ENCODE measurements at places on chromosomes 7 and 10. TPM values are rescaled to one million over a fixed set of nuclear protein-coding genes. Genes with fewer than 3 reads are reported as not detected.

Gene SSC4D
- total RNA-seq, result 1.7 TPM

Gene OPN4
- not detected for total RNA-seq

Gene TMEM229A
- not detected for total RNA-seq

Gene ELFN1
- 1.4 TPM for total RNA-seq

Gene EBF3
- total RNA-seq, result 0.53 TPM

DNA sequence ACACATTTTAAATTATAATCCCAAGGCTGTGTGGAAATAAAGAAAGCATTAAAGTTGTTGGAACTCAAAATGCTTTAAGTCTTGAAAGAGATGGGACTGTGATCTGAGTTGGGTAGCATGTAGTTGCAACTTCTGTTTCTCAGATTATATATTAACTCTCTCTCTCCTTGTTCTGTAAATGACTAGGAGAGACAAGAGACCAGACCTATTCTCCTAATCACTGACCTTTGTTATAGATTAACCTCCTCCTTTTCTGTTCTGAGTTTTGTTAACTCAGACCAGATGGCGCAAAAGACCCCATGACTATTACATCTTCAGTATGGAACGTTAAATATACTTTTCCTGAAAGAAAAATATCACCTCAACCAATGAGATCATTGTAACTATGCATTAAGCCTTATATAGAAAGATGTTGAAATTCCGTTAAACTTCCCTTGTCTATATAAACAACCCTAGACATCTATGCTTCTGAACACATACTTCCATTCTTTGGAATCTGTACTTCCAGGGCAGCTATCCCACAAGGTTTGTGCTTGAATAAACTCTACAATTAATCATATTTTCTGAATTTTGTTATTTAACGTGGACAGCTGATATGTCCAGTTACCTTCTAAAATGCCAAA, 143.5 kb upstream of the TRIM24 start:
- no peak for DNase-seq

- DNase-seq, result no peak
These were observed 692.0 kb downstream of the PHTF2 start for GRCh38 chr7:78490524-78490923.

- DNase-seq, result no peak
These were observed 1.7 kb downstream of the CYP3A4 start for GRCh38 chr7:99782012-99782953.

GRCh38 chr10:3635697-3636096, 149.3 kb downstream of the KLF6 start:
- DNase-seq, result no peak

DNA sequence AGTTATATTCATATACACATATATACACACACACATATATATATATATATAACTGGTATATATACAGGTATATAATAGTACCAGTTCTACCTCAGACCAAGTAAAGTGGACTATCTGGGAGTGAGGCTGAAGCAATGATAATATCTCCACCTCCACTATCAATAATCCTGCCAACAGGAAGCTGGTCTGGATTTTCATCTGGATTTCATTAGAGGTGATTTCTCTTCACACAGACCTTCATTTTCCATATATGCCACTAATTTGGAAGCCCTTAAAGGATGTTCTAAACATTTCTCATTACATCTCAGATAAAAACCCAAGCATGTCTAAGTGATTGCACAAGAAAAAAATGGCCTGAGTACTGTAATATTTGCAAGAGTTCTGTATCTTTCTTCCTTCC, 1.7 kb upstream of the SLC35B4 start:
- no peak for DNase-seq

GRCh38 chr10:11119843-11120242, 102.2 kb downstream of the CELF2 start:
- no peak for DNase-seq

GRCh38 chr10:60170250-60170649, 219.4 kb downstream of the ANK3 start:
- no peak for DNase-seq

DNA sequence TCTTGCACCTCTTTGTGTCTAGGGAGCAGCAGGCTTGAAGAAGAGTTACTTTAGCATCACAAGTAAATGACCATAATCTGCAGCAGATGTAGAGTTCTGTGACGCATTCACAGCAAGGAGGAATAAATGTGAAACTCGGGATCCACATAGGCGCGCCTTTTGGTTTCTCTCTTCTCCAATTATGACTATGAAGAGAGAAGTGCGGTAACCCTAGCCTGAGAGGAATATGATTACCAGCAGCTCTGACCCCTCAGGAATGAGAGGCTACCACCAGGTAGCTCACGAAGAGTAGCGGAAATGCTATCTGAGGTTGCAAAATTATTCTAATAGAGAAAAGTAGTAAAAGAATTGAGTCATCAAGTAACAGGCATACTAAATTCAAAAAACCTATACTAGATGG, 25.2 kb upstream of the DMTF1 start:
- no peak for DNase-seq

DNA sequence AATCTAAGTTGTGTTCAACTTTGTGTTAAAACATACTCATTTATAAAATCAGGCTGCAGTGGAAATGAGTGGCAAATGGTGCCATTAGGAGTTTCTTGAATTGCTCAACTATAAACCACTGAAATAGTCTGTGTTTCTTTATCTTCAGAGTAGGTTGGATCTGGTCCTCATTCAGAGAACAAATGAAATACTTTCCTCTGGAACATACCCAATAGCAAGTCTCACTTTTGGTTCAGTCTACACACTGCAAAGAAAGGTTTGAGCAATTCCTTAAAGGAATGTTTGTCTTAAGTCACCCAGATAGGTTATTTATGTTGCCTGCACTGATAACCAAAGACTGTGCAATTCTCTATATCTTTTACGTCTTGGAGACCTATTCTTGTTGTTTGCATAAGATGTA, 62.5 kb downstream of the ABCB4 start:
- no peak for DNase-seq

GRCh38 chr7:116861717-116862116, 670 bp upstream of the CAPZA2 start:
- no peak for DNase-seq

GRCh38 chr7:128189231-128189930, 51.7 kb upstream of the LEP start:
- DNase-seq, result no peak

All from lower lobe of right lung (tissue), 2 donors.